ENCODE measurements at places on chromosomes 6 and 20.

GRCh38 chr6:138450445-138450844 lies 46.4 kb downstream of the HEBP2 start:
- DNase-seq: no peak

DNA sequence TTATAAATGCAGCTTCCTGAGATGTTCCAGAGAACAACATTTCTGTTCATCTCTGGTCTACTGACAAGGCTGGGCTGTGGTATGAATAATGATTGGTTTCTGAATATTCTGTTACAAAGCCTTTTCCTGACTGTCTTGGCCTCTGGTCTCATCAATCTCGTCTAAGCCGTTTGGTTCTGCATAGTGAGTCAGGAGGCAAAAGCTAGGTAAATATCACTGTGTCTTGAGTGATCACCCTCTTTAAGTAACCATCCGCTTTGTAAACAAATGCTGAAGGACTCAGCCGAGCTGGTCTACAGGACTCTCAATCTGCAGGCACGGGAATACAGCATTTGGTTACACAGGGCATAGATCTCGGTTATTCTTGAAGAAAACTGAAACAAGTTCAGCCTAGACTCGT lies 511.9 kb downstream of the KIF16B start:
- DNase-seq: no peak

GRCh38 chr20:10040070-10040975 lies 5.5 kb downstream of the ANKEF1 start:
- DNase-seq: no peak

DNA sequence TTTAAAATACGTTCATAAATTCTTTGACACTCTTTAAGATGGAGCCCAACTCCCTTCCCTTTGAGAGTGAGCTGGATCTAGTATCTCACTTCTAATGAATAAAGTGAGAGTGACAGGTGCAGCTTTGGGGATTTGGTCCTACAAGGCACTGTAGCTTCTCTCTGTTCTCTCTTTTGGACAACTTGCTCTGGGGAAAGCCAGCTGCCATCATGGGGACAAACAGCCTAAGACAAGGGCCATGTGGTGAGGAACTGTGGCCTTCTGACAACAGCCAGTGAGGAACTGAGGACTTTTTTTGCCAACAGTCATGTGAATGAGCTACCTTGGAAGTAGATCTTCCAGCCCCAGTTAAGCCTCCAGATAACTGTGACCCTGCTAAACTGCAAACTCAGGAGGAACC lies 272.8 kb upstream of the AGPAT4 start:
- DNase-seq: no peak

DNA sequence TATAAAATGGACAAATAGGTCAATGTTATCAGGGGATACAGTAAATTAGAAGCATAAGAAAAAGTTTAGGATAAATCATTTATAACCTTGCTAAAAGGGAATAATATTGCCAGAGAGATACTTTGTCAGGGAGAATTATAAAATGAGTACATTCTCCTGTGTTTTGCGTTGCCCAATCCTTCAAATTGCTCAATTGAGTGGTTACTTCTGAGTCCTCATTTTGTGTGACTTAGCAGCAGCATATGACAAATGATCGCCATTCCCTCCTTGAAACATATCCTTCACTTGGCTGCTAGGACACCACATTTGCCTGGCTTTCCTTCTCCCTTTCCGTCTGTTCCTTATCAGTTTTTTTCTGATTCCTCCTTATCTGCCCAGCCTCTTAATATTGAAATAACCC lies 106.7 kb upstream of the FLRT3 start:
- no peak for DNase-seq

GRCh38 chr6:4323322-4323721 lies 187.9 kb upstream of the ECI2 start:
- DNase-seq: no peak

DNA sequence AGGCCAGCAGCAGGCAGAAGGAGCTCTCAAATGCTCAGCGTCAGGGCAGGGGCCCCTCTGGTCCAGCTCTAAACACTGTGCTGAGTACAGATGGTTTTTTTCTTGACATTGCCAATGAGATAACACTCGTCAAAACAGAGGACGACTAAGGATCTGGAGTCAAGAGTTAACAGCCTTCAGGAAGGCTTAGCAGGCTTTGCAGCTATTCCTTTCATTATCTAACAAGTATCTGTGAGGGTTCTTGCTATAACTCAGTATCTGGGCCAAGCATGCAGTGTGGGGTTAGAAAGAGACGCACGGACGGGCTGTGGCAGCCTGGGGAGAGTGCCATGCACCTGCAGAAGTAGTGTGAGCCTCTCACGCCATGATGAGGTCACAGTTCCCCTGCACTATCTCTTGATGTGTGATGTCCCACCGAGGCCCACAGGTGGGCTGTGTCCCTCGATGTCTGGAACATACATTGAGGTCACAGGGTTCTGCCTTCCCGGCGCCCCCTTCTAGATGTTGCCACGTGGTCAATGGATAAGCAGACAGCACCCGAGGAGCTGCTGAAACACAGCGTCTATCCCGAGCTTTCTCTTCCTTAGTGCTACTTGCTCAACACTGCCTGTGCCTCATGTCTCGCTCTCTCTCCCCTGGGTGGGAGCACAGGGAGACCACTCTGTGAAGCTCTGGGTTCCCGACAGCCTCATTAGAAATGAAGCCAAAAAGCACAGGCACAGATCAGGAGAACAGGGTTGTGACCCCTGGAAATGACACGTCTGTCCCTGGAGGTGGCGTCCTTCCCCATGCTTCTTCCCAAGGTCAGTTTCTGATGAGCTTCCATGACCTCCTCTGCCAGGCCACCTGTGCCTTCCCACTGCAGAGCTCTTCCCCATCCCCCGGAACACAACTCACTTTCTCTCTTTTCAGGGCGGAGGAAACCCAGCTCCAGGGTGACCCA lies 85.5 kb upstream of the RPS6KA2 start:
- no peak for DNase-seq

DNA sequence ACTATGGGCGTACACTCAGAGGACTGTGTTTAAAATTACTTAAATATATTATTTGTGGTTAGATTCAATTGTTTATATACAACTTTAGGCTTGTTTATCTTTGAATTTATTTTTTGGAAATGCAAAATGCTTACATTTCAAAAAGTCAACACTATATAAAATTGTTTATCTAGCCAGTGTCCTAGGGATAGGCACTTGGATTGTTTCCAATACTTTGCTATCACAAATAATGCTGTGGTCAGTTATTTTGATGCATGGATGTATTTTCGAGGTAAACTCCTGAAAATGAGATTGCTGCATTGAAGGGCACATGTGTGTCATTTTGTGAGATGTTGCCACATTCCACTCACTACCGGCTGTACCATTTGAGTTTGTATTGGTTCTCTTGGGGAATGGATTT lies 213.9 kb downstream of the SLC24A3 start:
- DNase-seq: no peak

DNA sequence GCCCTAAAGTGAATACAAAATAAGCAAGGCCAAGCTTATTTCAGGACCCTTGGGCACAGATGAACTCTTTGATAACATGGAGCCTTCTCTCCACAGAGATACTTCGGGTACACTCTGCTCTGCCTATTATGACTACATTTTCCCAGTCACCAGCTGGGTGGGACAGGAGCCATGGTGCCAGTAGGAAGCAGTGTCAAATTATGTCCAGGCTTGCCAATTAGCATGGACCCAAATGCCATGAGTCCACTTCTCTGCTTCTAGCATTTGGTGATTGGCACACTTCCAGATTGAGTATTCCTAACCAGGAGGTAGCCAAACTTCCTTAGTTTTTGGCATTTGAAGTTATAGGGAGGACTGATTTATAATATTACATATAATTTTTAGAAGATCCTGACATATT lies 513.8 kb upstream of the HTR1E start:
- DNase-seq: no peak

DNA sequence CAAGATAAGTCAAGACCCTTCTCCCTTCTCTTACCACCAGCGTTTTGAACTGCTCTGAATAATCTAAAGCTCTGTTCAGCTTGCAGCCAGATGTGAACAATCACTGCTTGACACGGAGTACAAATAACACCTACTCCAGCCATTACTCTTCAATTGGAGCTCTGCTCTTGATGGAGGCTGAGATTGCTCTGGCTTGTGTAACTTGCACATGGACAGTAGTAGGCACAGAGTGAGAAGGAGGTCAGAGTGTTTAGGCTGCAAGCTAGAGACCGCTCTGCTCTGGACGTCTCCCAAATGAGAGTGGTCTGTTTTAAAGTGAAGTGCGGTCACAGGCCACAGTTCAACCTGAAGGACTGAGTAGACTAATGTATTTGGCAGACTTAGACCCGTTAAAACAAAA lies 158.3 kb downstream of the HDGFL1 start:
- DNase-seq: no peak

DNA sequence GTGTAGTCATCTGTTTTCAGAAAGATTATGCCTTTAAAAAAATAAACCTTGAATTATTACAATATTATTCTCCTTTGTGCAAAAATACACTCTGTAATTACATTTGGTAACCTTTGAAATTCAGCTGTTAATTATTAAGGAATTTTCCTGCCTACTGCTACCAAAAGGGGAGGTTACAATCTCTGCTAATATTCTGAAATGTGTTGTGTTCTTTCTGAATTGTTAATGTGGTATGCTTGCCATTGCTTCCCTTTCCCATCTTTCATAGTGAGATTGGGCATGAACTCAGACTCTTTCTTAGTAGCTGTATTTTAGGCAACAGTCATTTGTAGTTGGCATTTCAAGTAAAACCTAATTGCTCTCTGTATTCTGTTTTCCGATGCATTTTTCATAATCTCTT lies 73.0 kb downstream of the PHF3 start:
- no peak for DNase-seq

DNA sequence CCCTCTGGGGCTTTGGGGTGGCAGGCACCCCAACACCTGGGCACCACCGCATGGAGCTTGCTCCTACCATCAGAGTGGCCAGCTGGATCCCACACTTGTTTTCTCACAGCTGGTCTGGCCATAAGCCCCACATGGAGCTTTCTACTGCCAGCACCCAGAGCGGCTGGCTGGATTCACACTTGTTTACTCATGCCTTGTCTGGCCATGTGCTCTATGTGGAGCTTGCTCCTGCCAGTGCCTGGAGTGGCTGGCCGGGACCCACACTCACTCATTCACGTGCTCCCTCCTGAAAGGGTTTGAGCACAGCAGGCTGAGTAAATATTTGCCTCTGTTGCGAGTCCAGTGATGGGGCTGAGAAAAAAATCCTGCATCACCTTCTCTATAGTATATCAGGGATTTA lies 487.0 kb downstream of the CD109 start:
- DNase-seq: no peak

GRCh38 chr20:53707371-53708055 lies 113.9 kb upstream of the ZNF217 start:
- DNase-seq: no peak

DNA sequence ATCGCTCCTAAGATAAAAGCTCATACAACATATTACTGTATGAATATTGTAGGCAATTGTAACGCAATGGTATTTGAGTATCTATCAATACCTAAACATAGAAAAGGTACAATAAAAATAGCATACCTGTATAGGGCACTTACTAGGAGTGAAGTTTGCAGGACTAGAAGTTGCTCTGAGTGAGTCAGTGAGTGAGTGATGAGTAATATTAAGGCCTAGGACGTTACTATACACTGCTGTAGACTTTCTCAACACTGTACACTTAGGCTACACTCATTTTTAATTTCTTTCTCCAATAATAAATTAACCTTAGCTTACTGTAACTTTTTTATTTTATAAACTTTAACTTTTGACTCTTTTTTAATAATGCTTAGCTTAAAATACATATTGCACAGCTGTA lies 546.9 kb downstream of the HACE1 start:
- no peak for DNase-seq

DNA sequence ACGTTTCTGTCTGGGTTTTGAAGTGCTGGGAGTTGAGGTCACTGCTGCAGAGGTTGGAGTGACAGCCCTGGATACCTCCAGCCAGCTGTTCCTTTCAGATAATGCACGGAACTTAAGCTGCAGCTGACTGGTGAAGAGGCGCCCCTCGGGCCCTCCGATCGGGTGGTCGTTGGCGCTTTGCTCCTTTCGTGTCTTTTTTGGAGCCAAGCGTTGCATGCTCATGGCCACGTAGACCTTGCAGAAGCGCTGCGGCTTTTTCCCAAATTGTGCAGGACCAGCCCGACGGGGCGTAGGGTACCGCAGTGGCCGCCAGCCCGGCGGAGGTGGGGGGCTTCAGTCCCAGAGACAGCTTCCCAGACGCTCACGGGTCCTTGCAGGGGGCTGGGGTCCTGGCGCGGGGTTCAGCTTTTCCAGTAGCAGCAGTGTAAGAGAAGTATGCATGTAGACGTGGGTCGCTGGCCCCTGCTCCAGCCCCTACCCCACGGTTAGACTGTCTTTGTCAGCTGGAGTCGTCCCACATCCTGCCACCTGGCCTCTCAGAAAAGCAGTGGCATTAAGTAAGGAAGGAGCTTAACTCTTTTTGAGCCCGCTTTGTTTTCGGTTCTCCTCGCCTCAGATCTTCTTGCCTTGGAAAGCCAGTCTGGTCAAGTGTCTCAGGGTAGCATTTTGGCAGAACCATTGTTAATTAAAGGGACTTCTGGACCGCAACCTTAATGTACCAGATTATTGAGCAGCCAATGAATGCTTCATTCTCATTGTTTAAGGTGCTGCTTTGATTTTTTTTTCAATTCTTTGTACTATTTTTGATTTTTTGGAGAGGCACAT lies 838 bp downstream of the TNFAIP3 start:
- DNase-seq: no peak

DNA sequence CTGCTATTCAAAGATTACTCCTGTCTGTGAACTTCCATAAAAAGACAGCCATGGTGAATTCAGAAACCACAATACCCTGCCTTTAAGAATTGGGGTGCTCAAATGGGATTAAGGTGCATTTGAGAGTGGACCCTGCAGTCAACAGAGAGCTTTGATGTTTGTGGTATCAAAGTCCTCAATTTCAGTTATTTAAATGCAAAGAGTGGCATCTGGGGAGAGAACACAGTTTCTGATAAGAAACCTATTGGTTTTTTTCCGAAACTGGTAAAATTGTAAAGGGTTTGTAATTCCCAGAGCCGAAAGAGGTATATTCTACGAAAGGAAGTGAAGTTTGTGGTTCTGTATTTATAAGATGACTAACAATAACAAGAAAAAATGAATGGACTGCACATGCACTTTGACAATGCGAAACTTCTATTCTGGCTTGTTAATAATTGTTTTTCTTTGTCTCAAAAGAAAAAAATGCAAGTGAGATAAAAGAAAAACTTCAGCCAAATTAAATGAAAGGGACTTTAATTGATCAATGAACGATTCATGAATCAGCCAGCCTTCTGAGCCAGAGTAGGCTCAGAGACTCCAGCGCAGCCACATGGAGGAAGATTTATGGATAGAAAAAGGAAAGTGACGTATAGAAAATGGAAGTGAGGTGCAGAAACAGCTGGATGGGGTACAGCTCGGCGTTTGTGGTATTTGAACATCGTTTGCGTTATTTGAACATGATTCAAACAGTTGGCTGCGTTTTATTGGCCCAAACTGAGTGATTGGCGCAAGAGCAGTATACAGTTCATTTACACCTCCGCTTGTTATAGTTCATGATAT lies 70.5 kb upstream of the DUSP22 start:
- DNase-seq: no peak

DNA sequence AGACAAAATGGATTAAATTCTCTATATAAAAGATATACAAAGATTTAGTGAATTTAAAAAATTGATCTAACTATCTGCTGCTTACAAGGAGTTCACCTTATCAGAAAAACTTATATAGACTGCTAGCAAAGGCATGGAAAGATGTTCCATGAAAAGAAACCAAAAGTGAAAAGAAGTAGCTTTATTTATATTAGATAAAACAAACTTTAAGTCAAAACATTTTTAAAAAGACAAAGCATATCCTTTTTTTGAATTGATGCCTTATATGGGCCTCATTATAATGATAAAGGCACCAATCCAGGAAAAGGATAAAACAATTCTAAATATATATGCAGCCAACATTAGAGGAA lies 334.2 kb downstream of the MEI4 start:
- DNase-seq: no peak

Data from stimulated activated CD8-positive, alpha-beta memory T cell treated with anti-CD3 and anti-CD28 coated beads, Interleukin-4, amount 100 ng/mL, for 4 hours (primary cell).